ENCODE measurements at places on chromosomes 5 and 9.

- no peak for DNase-seq
Measured at GRCh38 chr5:124410539-124411488, 335.6 kb downstream of the ZNF608 start.

- no peak for DNase-seq
Measured at GRCh38 chr5:154962494-154962893, 21.6 kb downstream of the MRPL22 start.

DNA sequence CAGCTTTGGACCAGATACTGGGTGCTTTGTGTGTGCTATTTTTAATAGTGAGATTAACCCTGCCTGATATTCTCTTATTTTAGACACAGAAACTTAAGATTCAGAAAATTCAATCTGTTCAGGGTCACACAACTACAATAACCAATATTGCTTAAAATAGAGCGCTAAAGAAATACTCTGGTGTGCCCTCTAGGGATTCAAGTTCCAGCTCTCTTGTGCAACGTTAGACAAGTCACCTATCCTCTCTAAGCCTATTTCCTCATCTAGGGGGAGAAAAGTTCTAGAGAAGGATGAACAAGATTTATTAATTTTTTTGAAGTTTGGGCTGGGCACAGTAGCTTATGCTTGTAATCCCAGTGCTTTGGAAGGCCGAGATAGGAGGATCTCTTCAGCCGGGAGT lies 2.1 kb upstream of the SCAI start:
- DNase-seq, result no peak

DNA sequence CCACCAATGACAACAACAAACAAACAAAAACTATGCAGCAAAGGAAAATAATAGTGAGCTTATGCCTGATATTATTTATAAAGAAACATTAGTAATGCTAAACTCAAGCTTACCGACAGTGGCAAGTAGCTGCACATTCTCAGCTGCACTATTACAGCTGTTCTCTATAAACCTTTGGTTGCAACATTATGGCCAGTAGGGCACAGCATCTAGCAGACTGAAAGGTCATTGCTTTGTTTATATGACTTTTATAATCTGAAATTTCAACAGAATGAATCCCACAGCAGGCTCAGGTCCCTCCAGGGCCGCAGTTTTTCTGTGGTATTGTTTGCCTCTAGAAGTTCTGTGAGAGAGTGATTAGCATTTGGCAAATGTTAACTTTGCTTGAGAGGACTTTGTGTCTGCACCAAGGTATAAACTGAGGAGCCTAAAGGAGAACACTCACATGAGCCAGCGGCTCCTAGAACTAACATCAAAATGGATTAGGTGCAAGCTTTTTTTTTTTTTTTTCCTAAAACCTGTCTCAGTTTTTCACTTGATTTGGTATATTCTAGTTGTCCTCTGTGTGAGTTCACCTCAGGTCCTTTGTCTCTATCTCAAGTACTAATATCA lies 58.3 kb downstream of the IZUMO3 start:
- DNase-seq, result no peak

- no peak for DNase-seq
Measured at GRCh38 chr9:100640447-100641050, 62.7 kb downstream of the CAVIN4 start.

- no peak for DNase-seq
Measured at GRCh38 chr5:64818245-64818644, 49.5 kb downstream of the CWC27 start.

DNA sequence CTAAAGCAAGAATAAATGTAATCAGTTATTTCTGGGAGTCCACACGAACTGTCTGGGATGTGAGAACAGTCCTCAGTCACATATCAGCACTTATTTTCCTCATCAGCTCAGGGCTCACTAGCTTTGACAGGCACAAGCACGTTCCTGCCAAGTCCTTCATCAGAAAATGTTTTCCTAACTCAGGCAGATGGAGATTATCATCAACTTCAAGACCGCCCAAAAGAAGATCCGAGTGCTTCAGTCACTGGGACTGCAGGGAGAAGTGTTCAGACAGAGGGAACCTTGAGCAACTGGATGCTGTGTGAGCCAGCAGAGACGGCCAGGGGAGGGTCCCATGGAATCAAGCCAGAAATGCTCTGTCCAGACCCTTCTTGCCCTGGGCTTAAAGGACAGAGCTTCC lies 189.4 kb downstream of the NXNL2 start:
- DNase-seq, result no peak

GRCh38 chr9:113578279-113578865 lies 114.8 kb downstream of the RGS3 start:
- no peak for DNase-seq

DNA sequence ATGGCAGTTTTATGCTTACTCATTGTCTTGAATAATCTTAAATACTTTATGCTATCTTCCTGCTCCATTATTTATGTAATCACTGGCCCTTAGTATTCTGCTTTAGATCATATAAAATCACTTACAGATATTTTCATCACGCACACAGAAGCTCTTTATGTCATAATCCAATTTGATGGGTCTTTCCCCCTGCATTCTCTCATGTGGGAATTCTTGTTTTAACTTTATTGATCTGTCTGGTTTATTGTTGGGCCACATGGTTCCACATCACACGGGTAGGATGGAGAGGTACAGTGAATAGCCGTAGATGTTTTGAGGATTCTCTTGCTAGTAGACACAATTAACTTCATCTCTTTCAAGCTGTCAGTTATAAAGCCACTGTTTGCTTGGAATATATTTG lies 27.0 kb downstream of the PLPPR1 start:
- no peak for DNase-seq

DNA sequence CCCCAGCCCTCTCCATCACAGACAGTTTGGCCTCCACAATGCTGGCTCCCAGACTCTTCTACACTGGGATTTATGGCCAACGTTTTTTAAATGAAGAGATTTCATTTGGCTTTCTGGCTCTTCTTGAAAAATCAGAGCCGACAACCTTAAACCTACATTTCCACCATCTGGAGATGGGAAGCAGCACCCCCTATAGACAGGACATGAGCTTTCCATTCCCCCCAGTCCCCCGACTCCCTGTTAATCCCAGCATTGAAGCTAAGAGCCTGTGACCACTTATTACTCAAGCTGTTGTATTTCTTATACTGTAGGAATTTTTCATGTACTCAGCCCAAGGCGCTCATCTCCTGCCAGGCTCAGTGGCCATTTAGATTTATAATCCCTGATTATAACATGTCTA lies 34.0 kb upstream of the AFAP1L1 start:
- no peak for DNase-seq

GRCh38 chr5:87245451-87245850 lies 22.2 kb upstream of the RASA1 start:
- DNase-seq, result no peak
